ENCODE measurements at places on chromosomes 2 and 18.

- DNase-seq: peak; percentile 87
Observed at GRCh38 chr2:201257956-201258665, 2.2 kb upstream of the CASP8 start.

DNA sequence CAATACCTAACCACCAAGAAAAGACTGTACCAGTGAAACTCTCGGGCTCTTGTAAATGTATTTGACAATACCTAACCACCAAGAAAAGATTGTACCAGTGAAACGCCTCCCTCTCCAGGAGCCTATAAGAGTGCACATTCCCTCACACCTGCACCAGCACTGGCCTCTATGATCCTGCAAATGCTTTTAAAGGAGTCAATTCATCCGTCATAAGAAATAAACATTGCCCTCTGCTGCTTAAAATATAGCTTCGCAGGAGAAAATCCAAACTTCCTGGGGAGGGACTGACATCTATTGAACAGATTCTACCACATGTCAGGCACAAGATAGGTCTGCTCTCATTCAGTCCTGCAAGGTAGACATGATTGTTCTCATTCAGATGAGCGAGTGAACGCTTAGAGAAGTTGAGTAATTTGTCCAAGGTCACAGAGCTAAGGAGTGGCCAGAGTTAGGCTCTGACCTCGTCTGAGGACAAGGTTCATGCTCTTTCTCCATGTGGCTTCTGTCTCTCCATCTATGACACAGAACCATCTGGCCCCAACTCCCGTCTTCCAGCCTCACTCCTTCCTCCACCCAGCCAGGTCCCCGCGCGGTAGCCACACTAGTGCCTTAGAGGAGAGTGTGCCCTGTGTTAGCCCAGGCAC is 38.7 kb downstream of the MCFD2 start:
- DNase-seq: no peak

DNA sequence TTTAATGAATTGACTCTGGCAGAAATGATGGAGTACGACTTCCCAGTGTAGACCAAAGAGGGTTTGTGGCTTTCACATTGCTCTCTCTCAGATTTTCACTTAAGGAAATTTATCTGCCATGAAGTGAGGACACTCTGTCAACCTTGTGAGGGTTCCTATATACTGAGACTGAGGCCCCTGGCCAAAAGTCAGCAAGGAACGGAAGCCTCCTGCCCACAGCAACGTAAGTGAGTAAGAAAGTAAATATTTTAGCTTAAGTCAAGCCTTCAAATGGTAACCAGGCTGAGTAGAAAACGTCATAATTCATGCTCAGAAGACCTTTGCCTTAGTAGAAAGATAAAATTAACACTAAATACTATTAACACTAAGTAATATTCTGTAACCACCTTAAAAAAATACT is 1080.5 kb upstream of the ACVR2A start:
- no peak for DNase-seq

DNA sequence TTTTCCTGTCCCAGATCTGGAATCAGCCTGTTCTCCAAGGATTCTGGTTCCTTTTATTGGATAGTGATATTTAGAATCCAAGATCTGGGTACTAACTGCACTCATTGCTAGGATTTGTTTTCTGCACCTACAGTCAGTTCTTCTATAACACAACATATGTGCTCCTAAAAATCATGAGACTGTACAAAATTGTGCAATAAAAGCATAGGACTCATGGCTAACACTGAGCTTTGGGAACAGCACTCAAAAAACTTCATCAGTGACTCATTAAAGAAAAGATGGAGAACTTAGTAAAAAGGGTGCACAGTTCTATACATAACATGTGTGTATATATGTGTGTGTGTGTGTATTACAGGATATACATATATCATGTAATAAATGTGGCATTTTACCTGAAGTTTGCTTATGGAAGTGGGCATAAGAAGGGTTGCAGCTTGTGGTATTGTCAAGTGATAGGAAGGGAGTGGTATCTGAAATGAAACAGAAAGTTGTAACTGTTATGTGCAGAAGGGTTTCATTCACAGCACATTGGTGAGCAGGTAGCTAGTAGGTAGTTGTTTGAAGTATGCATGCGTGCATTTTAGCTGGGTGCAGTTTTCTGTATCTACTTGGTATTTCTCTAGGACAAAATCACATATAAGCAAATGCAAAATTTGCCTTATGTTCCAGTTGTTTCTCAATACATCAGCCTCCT is 5.9 kb upstream of the SCYGR2 start:
- no peak for DNase-seq

DNA sequence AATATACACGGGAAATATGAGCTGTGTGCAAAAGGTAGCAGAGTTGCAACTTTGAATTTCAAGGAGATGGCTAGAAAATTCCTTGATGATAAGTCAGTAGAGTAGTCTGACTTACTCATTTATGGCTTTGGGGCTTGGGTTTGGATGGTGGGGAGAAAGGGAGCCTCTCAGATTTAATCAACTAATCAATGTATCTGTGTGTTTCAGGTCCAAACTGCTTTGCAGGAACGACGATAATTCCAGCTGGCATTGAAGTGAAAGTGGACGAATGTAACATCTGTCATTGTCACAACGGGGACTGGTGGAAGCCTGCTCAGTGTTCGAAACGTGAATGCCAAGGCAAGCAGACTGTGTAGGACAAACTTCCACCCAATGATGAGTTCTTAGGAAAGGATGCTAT is 164.6 kb downstream of the VWC2L start:
- DNase-seq: no peak

Measured in stimulated activated CD4-positive, alpha-beta T cell treated with anti-CD3 and anti-CD28 coated beads, Interleukin-12 subunit alpha, Interleukin-12 subunit beta, amount 100 ng/mL, for 48 hours (primary cell).